ENCODE measurements at places on chromosomes 6 and 20. TPM values are rescaled to one million over a fixed set of nuclear protein-coding genes. Genes with fewer than 3 reads are reported as not detected.

GSTA1 gene
- total RNA-seq: not detected

PRKN gene
- 19.0 TPM for total RNA-seq

FAM229B gene
- total RNA-seq: 10.9 TPM

RAMACL gene
- total RNA-seq: 13.4 TPM

STK35 gene
- total RNA-seq: 26.3 TPM

GRM4 gene
- total RNA-seq: not detected

RIMS4 gene
- total RNA-seq: 0.96 TPM

OPRM1 gene
- not detected for total RNA-seq

FRK gene
- 0.64 TPM for total RNA-seq

FRMD1 gene
- 0.66 TPM for total RNA-seq

FAM83B gene
- total RNA-seq: 0.16 TPM

NOL4L gene
- total RNA-seq: 15.8 TPM

RAB44 gene
- total RNA-seq: 0.29 TPM

CRIP3 gene
- total RNA-seq: 1.6 TPM

TCP11 gene
- total RNA-seq: 0.66 TPM

TFAP2A gene
- total RNA-seq: 25.2 TPM

ISM1 gene
- total RNA-seq: 15.2 TPM

EYA4 gene
- total RNA-seq: 4.2 TPM

LYRM2 gene
- total RNA-seq: 20.3 TPM

C20orf204 gene
- 1.3 TPM for total RNA-seq

TPX2 gene
- total RNA-seq: 0.73 TPM

CTAGE9 gene
- 0.16 TPM for total RNA-seq

CAGE1 gene
- total RNA-seq: not detected

SSTR4 gene
- total RNA-seq: not detected

UBD gene
- total RNA-seq: 2.0 TPM

POPDC3 gene
- not detected for total RNA-seq

FAM209B gene
- total RNA-seq: not detected
